Stimulated activated memory B cell treated with anti-CD40 and anti-IgM and Interleukin-4, amounts not matched to agents 10 μg/mL and 1 μg/mL and 100 μg/mL, for 72 hours (primary cell): ENCODE measurements at places on chromosomes 3 and 15.

DNA sequence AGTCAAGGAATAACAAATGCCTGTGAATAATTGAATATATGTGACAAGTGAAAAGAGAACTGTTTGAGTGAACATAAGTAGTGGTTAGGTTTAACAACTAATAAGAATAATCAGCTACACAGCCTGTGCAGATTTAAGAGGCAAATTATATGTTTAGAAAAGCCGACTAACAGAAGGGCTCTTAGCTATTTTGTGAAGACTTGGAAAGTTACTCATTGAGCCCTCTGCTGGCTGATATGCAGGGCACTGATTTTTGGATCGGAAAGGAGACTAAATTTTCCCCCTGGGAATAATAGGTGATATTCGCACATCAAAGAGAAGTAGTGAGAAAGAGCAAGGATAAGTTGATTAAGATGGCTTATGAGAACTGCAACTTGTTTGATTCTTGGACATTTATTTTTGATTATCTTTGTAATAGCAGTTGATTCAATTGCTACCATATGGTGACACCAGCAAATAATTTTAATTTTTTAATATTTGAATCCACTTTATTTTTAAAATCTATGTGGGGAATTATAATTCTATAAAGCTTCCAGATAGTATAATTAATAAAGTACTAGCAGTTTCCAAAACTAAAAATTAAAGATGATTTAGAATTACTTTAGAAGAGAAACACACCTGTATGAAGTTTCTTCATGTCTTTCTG lies 156.2 kb downstream of the NLGN1 start:
- H3K4me3 ChIP-seq = no peak overlapping the region
- no peaks in the 10 kb centered on the region for H3K36me3 ChIP-seq
- ATAC-seq = no peak
- no peaks in the 10 kb centered on the region for H3K27me3 ChIP-seq
- H3K4me1 ChIP-seq = no peaks in the 10 kb centered on the region
- H3K27ac ChIP-seq = no peak overlapping the region

GRCh38 chr3:53482227-53482626 lies 12.2 kb upstream of the CACNA1D start:
- ATAC-seq = no peak
- peaks cover 34% of the 10 kb centered on the region for H3K27me3 ChIP-seq
- H3K36me3 ChIP-seq = no peaks in the 10 kb centered on the region
- no peaks in the 10 kb centered on the region for H3K4me1 ChIP-seq

GRCh38 chr3:177499779-177500423 lies 302.6 kb upstream of the TBL1XR1 start:
- no peaks in the 10 kb centered on the region for H3K27me3 ChIP-seq
- ATAC-seq = no peak
- no peaks in the 10 kb centered on the region for H3K36me3 ChIP-seq
- H3K27ac ChIP-seq = no peak overlapping the region

DNA sequence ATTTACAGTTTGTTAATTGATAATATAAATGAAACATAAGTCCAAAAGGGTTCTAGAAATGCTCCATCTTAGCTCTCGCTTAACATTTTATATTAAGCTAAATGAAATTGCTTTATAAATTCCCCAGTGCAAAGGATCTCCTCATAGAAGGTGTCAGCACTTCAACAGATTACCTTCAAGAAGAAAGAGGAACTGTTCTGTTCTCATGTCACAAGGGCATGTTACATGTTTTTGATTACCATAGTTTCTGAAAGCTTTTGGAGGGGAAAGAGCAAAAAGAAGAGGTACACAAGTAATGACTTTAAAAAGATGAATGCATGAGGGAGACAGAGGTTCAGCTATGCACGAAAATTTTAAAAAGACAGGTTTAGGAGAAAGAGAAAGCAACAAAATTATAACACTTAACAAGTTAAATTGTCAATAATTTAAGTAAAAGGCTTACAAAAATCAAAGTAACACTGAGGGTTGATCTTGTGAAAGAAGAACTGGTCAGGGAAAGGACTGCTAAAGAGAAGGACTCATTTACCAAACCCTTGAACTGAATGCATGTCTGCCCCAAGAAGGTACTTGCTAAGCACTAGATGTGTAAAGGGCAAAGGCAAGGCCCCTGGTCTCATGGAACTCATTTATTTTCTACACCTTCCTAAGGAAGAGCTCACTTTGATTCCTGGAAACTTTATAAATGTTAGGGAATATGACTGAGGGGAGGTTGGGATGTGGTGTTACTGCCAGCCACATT lies 45.1 kb downstream of the CCDC191 start:
- peak overlapping the region; percentile 84 for H3K27ac ChIP-seq
- no peaks in the 10 kb centered on the region for H3K27me3 ChIP-seq
- peak; percentile 79 for ATAC-seq
- peak overlapping the region; percentile 26 for H3K4me3 ChIP-seq
- H3K4me1 ChIP-seq = peaks cover 20% of the 10 kb centered on the region

- H3K4me1 ChIP-seq = peaks cover 27% of the 10 kb centered on the region
- H3K4me3 ChIP-seq = no peak overlapping the region
- ATAC-seq = no peak
- peaks cover 41% of the 10 kb centered on the region for H3K36me3 ChIP-seq
- no peak overlapping the region for H3K27ac ChIP-seq
Observed at GRCh38 chr15:77998592-77998991, 78.9 kb downstream of the TBC1D2B start.

- no peak overlapping the region for H3K4me3 ChIP-seq
- peaks cover 36% of the 10 kb centered on the region for H3K36me3 ChIP-seq
- H3K4me1 ChIP-seq = peaks cover 62% of the 10 kb centered on the region
- no peaks in the 10 kb centered on the region for H3K27me3 ChIP-seq
- peak overlapping the region; percentile 24 for H3K27ac ChIP-seq
- no peak for ATAC-seq
Observed at GRCh38 chr3:5126586-5126985, 4.5 kb downstream of the ARL8B start.

GRCh38 chr15:78460737-78461136 lies 22.7 kb downstream of the IREB2 start:
- no peak overlapping the region for H3K27ac ChIP-seq
- ATAC-seq = no peak
- H3K27me3 ChIP-seq = no peaks in the 10 kb centered on the region
- no peak overlapping the region for H3K4me3 ChIP-seq
- H3K36me3 ChIP-seq = peaks cover 41% of the 10 kb centered on the region
- peaks cover 51% of the 10 kb centered on the region for H3K4me1 ChIP-seq

GRCh38 chr3:130504701-130505100 lies 12.3 kb upstream of the COL6A6 start:
- ATAC-seq = no peak
- no peak overlapping the region for H3K4me3 ChIP-seq
- no peaks in the 10 kb centered on the region for H3K36me3 ChIP-seq
- peaks cover 11% of the 10 kb centered on the region for H3K27me3 ChIP-seq
- H3K4me1 ChIP-seq = no peaks in the 10 kb centered on the region

GRCh38 chr15:49908236-49908932 lies 210.6 kb downstream of the ATP8B4 start:
- no peak for ATAC-seq
- H3K27me3 ChIP-seq = no peaks in the 10 kb centered on the region
- no peak overlapping the region for H3K27ac ChIP-seq
- no peaks in the 10 kb centered on the region for H3K36me3 ChIP-seq
- H3K4me1 ChIP-seq = no peaks in the 10 kb centered on the region
